ENCODE measurements at places on chromosomes 5 and 9.

DNA sequence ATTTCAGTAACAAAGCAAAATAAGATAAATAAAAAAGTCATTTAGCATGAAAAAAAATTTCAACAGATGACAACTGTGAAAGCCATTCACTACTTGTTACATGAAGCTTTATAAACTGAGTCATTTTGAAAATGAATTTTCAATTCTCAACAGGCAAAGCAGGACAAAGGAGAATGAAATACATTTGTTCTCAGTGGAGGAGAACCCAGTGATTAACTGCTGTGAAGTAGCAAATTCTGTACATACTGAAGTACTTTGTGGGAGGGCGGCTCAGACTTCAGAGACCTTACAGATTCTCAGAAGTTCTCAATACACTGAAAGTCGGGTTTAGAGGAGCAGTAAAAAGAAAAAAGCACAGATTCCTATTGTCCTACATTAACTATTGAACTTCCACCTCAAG is 21.7 kb downstream of the SKIC3 start:
- no peak for DNase-seq

- DNase-seq = no peak
These were observed 58.8 kb downstream of the PTBP3 start for GRCh38 chr9:112274600-112274999.

DNA sequence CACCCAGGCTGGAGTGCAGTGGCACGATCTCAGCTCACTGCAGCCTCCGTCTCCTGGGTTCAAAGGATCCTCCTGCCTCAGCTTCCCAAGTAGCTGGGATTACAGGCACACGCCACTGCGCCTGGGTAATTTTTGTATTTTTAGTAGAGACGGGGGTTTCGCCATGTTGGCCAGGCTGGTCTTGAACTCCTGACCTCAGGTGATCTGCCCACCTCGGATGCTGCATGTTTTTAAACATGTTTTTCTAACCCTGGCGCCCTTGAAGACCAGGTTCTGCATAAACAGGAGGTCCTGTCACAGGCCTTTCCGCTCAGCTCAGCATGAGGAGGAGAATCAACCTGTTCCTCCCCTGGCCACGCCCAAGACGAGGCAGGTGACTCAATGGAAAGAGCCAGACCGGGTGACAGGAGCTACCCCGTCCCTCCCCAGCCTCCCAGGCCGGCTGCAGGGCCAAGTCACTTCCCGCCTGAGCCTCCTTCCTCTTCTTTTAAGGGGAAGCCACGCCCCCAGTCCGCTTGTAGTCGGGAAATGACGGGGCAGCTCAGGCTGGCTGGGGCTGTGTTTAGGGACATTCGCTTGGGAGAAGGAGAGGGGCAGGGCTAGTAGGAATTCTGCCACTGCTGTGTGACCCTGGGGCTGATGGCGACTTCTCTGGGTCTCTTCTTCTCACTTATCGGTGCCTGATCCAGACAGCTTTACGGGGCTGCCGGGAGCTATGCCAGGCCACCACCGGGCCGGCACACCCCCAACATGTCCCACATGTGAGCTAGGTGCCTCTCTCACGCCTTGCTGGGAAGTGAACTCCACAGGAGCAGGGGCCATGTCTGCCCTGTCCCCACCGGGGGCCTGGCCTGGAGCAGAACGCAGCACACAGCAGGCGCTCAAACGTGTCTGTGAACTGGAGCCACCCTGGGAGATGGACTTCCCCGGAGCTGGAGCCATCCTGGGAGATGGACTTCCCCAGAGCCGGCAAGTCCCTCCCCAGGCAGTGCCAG is 6.1 kb downstream of the NOTCH1 start:
- no peak for DNase-seq

DNA sequence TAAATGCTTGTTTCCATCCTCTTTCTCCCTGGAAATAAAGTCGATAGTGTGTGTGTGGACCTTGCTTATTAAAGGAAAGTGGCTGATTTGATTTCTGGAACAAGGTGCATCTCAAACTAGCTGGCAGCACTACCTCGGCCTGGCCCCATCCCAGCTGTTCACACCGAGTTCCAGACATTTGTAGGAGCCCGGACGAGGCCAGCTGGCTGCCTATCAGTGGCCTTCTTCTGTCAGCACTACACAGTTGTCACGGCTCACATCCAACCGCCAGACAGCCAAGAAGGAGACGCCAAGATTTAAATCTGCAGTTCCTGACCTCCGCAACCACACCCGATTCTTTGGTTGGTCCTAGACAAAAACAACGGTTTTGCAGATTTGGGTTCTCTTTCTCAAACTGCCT is 63.6 kb downstream of the PALM2AKAP2 start:
- no peak for DNase-seq

- no peak for DNase-seq
These were observed 11.7 kb downstream of the PRUNE2 start for GRCh38 chr9:76894198-76894597.

DNA sequence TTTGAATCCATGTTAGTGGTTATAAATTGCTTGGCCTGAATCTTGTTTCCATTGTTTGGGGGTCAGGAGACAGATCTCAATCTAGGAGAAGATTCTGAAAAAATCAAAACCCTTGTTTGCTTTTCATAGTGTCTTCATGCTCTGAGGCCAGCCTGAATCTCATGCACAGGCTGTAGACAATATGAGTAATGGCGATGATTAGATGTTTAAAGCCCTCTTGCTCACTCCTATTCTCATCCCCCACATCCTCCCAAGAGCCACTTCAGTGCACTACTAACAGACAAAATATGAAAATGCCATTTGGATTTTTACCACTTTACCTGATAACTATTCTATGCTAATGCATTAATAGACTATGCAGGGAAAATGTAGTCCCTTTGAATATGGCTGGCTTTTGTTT is 129.4 kb downstream of the NUDT12 start:
- DNase-seq = no peak

DNA sequence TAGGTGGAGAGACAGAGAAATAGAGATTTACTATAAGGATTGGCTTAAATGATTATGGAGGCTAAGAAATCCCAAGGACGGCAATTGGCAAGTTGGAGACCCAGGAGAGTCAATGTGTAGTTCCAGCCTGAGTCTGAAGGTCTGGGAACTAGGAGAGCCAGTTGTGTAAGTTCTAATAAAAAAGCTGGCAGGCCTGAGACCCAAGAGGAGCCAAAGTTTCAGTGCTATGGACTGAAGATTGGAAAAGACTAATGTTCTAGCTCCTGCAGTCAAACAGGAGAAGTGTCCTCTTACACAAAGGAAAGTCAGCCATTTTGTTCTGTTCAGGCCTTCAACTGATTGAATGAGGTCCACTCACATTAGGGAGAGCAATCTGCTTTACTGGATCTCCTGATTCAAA is 50.0 kb downstream of the NMUR2 start:
- no peak for DNase-seq

DNA sequence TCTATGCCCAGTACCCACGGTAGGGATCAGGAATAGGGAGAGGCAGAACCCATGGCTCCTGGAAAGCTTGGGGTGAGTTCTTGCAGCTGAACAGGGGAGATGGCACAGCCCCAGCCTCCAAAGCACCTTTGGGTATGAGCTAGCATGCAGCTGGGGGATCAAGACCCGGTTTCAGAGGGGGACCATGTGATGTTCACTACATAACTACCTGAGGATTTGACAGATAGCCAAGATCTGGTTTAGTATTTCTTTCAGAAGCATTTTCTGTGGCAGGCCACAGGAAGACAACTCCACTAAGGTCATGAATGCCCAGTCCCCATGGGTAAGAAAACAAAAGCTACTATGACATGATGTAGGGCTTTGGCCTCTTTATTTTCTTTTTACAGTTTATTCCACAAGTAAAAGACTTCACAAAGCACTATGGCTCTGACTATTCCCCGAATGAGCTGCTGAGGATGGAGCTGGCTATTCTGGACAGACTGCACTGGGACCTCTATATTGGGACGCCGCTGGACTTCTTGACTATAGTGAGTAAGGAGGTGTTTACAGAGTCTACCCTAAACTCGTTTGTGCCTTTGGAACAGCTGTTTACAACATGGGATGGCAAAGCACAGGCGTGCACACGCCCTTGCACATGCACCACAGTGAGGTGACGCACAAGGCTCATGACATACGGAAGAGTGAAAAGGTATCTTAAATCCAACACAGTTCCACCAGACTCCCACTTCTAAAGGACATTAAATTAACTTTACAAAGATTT is 3.4 kb downstream of the CCNI2 start:
- no peak for DNase-seq

DNA sequence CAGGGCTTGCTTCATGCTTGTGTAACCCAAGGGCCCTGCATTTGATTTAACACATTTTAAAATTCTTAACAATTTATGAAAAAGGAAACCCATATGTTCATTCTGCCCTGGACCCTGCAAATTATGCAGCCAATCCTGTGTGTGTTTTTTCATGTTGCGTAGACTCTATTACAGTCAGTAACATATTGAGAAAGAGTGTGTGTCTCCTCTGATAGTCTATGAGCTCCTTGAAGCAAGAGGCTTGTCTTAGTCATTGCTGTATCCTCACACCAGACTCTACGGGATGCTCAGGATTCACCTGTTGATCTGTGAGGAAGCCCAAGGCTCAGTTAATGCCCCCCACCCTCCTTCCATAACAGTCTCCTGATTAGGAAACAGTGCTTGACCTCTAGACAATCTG is 177.3 kb upstream of the DMAC1 start:
- no peak for DNase-seq

- DNase-seq = no peak
These were observed 134.1 kb downstream of the SEMA6A start for GRCh38 chr5:116440457-116441001.

DNA sequence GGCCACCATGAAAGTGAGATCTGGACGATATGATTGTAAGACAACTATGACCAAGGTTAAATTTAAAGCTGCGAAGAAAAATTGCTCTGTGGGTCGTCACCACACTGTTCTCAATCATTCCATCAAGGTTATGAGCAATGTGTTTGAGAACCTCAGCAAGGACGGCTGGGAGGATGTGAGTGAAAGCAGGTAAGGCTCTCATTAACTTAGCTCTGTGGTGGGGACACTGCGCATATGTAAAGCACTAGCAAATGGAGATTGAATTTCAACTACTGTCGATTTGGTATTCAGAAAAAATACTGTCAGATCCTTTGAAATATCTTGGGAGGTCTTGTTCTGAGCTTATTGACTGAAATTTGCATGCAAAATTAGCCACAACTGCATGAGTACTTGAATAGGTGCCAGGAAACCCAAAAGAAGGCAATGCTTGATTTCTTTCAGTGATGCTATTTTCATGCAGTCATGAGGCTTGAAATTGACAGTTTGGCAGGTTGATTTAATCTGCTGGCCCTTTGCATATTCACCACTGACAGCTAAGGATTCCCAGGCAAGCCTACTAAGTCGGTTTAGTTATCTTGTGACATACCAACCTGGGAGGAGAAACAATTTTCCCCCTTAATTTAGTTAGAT is 183.9 kb upstream of the SH3GL2 start:
- no peak for DNase-seq

- DNase-seq = no peak
These were observed 1.7 kb upstream of the HRCT1 start for GRCh38 chr9:35904338-35904737.

GRCh38 chr5:10627160-10627701 is 63.4 kb downstream of the ANKRD33B start:
- no peak for DNase-seq

DNA sequence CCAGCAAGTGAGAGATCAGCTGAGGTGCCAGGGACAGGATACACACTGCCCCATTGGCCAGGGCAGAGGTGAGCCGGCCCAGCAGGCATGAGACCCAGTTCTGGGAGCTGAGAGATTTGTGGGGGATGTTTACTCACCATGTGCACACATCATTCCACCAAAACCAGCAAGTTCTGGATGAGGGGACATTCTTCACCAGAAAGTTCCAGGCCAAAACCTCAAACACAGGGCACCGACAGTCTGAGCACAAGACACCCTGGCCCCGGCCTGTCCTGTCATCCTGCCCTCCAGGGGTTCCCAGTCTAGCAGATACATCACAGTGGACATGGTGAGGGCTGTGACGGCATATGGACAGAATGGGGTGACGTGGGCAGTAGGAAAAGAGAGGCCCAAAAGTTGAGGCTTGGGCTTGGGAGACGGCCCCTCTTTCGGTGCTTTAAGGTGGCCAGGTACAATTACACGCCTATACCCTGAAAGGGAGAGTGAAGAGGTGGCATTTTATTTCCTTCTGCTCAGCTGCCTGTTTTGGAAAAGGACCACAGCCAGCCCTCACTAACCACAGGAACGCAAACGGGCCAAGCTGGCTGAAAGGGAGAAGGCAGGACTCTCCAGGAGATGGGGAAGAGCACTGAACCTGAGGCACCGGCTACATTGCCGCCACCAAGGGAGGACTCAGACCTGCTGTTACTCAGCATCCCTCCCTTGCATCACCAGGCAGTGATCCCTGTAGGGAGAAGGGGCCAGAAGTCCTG is 64.0 kb downstream of the SHB start:
- no peak for DNase-seq

- DNase-seq = peak; percentile 56
These were observed 7.3 kb upstream of the ALDH1B1 start for GRCh38 chr9:38384990-38385848.

DNA sequence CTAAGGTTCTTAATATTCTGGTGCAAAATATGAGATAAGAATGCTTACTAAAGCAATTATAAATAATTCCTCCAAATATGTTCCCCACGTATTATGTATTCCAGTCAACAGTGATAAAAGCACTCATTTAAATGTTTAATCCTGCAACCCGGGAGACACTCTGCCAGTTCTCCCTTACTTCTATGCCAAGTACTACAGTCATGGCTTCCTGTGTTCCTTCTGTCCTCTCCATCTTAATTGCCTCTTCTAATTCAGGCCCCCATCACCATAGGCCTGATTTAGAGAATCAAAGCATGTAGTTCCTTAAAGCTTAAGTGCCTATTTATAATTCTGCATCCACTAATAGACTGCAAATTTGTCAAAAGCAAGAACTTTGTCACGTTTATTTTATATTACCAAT is 474.8 kb downstream of the SEMA5A start:
- no peak for DNase-seq

DNA sequence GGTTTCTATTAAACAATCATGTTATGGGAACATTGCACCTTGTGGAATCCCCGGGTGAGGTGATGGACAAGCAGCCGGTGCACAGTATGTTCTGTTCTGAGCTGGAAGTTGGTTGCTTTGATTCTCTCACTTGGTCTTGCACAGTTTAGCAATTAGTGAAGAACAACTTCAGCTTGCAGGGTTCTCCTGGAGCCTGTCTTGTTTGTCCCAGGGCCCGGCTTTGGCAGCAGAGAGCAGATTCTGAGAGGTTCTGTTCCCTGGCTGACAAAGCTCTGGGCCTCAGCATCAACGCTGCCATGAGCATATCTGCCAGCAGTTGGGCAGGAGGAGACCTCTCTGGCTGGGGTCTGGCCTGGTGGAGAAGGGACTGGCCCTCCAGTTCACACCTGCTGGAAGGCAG is 16.9 kb downstream of the GADD45G start:
- no peak for DNase-seq

- no peak for DNase-seq
These were observed 54.8 kb upstream of the PAM start for GRCh38 chr5:102700120-102700831.

All from epithelial cell of proximal tubule (primary cell).